ENCODE measurements at places on chromosomes 13 and 19.
A peak's percentile ranks its signal among the peaks of the same experiment; 100 is the strongest.

GRCh38 chr13:106212386-106213010 is 323.0 kb downstream of the EFNB2 start:
- DNase-seq = no peak

DNA sequence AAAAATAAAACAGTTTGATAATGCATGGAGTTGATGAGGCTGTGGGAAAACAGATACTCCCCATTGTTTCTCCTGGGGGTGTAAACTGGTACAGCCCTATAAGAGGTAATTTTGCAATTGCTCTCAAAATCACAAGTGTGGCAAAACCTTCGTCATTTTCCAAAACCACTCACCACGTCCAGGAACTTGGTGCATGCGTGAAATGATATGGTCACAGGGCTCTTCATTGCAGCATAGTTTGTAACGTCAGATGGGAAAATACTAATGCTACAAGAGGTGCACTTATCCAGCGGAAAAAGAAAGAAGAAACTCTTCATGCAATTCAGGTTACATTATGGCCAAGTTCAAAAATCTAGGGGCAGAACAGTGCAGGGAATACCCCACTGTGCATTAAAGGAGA is 11.9 kb upstream of the PLAUR start:
- DNase-seq = no peak

- no peak for DNase-seq
Measured at GRCh38 chr13:44088411-44088810, 208.7 kb downstream of the LACC1 start.

DNA sequence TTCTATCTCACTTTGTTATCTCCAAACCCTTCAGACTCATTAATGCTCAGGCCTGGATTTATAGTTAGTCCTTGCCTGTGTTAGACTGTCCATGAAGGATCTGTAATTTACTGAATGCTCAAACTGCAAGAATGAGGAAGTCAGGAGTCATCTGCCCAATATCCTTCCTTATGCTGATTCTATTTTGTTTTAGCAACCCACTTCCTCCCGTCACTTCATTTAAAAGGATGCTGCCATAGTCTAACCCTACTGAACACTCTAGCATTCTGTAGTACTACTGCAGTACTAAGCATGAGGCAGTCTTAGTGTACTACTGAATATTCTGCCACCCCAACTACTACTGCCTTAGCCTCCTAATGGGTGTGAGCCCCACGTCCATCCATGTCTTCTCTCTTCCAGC is 1.5 kb downstream of the FCAR start:
- no peak for DNase-seq

DNA sequence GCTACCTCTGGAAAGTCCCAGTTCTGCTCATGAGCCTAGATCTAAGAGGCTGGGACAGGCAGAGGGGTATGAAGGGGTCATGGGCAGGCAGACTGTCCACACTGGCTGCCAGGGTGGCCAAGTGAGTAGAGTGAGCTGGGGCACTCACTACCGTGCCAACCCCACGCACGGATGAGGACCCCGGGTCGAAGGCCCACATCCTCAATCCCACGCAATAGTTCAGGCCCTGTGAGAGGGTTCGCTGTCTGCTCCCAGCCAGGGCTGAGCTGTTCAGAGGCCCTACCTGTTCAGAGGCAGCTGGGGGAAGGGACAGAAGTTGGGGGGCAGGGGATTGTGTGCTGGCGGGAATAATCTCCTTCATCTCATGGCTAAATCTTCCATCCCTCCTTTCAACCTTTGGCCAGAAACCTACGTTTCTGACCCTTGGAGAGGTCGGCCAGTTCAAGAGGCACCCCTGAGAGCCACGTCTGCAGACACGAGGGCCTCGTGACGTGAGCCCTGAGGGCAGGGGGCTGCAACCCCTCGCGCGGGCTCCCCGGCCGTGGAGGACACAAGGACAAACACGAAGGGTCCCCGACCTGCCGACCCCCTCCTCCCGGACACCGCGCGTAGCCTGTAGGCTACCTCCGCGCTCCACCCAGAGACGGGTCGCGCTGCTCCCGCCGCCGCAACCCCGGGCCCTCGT is 1.0 kb upstream of the RPS5 start:
- DNase-seq = peak; percentile 52

DNA sequence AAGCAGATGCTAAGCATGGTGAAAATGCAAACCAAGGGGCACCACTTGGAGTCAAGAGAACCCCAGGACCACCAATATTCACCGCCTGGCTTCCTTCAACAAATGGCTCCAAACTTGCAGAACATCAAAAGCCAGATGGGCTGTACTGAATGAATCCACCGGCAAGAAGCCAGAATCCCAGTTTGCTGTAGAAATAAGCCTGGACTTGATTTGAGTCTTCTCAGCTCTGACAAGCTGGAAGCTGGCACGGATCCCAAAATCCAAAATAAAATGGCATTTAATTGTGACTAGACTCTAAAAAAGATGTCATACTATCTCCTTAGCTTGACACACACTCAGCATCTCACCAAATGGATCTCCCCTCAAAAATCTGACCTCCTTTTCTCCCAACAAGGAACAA is 11.9 kb downstream of the EFNB2 start:
- no peak for DNase-seq

DNA sequence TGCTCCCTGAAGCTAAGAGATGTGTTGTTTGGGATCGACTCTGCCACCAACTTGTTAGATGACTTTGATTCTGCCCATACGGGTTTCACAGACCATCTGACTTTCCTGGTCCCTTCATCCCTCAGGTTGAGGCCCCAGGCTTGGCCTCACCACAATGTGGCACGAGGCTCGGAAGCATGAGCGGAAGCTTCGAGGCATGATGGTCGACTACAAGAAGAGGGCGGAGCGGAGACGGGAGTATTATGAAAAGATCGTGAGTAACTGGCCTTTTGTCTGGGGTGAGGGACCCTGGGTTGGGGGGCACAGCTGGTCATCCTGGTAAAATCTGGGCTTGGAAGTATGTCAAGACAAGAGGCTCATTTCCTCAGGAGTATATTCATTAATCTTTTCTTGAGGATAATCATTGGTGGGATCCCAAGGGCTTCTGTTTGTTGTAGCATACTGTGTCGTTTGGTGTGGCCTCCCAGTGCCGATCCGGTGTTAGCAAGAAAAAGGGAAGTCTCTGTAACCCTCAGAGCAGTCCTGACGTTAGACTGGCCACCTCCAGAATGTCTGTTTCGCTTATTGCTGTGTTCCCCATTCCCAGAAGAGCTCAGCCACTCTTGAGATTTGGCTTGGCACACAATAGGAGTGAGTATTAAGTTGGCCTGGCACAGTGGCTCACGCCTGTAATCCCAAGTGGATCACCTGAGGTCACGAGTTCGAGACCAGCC is 1.4 kb downstream of the CLASRP start:
- no peak for DNase-seq

DNA sequence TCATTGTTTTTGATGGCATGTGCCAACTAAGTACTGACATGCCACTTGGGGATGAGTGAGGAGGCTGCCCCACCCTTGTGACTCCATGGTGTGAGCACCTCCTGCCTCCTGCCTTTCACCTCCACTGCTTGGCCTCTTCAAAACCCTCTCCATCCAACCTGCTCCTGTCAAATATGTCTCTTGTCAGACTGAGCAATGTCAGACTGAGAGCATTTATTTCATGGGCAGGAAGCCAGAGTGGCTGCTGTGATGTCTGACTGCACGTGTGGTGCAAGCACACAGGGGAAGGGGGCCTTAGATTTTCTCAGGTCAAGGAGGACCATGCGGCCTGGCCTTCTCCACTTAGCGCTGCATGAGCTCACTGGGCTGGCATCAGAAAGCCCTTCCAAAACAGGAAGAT is 68.3 kb downstream of the STARD13 start:
- DNase-seq = no peak

DNA sequence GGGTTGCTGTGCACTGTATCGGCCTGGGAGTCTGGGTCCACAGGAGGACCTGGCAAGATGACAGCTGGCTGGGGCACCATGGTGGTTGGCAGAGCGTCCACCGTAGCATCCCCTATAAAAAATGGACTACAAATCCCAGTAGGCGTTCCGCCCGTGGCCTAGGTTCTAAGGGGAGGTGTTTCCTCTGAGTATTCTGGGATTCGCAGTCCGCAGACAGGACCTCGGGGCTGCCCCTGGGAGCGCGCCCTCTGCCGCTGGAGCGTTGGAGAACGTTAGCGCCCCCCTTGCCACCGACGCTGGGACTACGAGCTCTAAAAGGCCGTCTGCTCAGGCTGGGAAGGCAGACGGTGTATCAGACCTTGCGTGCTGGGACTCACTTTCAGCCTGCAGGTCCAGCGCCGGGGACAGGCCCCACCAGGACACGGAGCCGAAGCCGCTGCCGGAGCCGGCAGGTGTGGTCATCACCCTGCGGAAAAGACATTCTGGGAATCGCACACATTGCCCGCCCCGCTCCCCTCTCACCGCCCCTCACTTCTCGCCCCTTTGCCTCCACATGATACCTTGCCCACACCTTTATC is 372 bp downstream of the DNAAF3 start:
- peak; percentile 35 for DNase-seq

DNA sequence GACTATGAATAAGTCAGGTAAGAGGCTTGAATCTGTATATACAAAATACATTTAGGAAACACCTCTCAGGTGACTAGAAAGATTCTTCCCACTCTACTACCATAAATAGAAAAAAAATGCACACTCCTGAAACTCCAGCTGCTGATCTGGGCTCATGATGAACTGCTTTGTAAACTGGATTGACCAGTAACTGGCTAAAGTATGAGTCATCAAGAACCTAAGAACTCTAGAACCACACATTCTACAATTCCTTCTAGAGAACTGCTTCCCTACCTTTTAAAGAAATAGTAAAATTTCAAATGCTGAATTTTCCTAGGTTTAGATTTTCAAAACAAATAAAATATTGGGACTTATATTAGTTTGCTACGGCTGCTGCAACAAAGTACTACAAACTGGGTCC is 55.2 kb downstream of the ELF1 start:
- DNase-seq = no peak

GRCh38 chr19:18126097-18126496 is 26.9 kb upstream of the PIK3R2 start:
- DNase-seq = no peak

DNA sequence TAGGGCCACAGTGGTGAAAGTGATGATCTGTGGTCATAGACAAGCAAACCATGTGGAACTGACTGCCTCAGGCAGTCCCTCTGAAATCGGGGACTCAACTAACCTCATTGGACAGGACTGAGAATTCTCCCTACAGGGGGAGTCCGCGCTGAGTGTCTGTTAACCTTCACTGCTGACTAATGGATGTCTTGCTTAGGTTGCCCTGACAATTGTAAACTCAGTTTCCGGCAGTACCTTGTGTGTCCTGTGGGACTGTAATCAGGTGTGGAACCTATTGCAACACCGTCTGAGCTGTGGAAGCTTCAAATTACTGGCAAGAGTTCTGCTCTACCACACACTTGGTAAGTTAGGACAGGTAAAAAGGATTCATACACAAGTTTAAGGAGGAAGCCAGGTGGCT is 21.8 kb downstream of the ZNF77 start:
- no peak for DNase-seq

GRCh38 chr19:16025108-16026101 is 50.9 kb upstream of the TPM4 start:
- DNase-seq = no peak

DNA sequence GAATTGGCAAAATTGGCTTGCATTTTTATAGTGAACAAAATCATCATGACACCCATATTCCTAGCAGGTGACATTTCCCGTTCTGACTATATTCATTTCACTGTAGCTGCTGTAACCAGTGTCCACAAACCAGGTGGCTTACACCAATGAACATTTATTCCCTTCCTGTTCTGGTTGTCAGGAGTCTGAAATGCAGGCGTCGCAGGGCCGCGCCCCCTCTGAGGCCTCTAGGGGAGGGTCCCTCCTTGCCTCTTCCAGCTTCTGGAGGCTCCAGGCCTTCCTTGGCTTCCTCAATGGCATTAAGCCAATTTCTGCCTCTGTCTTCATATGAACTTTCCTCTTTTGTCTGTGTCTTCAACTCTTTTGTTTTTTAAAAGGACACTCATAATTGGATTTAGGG is 6.5 kb upstream of the RLN3 start:
- no peak for DNase-seq

DNA sequence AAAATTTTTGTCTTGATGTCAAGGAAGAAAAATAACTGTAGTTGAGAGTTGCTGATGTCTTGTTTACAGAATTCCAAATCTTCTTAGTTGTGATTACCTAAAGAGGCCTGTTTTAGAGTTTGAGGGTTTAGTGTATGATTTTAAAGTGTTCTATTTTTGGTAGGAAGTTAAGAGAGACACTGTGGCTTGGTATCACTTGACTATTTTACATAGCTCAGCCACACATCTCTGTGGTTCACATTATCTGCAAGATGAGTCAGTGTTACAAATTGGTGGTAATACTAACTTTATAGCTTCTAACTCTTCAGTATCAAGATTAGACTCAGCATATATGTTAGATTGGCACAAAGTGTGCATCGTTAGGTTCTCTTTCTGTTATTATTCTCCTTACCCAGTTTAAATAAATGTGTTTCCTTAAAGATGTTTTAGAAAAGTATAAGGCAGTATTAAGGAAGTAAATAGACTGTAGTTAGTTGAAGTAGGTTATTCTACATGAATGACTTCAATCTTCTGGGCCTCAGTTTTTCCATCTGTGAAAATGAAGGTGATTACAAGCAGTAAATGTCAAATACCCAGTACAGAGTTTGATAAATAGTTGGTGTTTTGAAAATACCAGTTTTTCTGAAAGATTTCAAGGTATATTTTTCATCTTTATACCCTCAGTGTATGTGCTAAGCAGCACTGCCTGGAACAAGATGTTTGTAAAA is 33.4 kb downstream of the COG6 start:
- DNase-seq = no peak

DNA sequence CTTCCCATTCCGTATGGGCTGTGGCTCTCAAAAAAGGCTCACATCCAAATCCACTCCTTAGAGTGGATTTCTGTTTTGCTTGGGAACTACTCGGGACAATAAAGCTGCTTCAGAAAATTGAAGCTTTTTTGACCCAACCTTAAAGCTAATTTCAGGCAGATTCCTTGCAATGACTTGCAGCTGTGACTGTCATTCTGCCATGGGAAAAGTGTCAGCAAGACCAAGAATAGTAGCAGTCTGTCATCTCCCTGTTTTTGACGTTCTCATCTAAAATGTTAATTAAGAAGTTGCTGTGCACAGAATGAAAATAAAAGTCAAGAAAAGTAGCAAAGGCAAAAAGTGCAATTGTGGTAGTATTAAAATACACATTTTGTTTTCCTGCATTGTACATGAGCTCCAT is 304.7 kb downstream of the COG6 start:
- DNase-seq = no peak

DNA sequence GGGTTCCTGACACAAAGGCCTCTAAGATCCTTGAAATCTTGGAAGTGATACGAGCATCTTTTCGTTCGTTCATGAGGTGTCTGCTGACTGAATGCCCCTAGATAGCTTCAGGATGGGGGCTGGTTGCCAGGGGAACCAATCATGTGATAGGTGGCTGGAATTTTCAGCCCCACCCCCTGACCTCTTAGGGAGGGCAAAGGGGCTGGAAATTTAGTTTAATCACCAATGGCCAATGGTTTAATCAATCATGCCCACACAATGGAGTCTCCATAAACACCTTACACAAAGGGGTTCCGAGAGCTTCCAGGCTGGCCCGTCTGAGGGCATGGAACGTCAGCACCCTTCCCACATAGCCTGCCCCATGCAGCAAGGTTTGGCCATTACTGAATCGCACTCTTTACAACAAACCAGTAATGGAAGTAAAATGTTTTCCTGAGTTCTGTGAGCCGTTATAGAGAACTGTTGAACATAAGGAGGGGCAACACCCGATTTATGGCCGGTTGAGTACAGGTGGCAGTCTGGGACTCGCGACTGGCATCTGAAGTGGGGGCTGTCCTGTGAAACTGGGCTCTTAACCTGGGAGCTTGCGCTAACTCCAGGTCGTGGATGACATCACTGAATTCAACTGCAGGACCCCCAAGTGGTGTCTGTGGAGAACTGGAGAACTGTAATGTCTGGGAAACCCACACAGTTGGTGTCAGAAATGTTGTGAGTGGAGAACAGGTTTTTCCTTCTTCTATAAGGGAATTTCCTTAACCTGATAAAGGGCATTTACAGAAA is 25.6 kb downstream of the MLLT1 start:
- no peak for DNase-seq

Measured in activated naive CD4-positive, alpha-beta T cell treated with anti-CD3 and anti-CD28 coated beads, Interleukin-2, amount 50 U/mL, for 16 hours (primary cell).